ENCODE measurements at places on chromosomes 4 and X. TPM values are rescaled to one million over a fixed set of nuclear protein-coding genes. Genes with fewer than 3 reads are reported as not detected.

DNA sequence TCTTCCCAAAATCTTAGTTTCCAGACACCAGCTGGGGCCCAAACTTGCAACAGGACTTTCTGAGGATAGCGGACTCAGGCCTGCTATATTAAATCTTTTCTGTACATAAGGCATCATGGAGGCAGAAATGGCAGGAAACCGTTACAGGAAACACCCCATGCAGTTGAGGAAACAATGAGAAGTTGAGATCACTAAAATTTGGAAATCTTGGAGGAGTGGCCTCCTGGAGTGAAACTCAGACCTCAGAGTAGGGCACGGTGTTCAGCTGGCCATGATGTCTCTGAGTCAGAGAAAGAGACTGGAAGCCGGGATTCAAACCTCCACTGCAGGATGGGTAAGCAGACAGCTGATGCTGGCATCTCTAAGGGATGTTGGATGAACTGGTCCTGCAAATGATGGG, 372.6 kb upstream of the CTSO start:
- DNase-seq: no peak

DNA sequence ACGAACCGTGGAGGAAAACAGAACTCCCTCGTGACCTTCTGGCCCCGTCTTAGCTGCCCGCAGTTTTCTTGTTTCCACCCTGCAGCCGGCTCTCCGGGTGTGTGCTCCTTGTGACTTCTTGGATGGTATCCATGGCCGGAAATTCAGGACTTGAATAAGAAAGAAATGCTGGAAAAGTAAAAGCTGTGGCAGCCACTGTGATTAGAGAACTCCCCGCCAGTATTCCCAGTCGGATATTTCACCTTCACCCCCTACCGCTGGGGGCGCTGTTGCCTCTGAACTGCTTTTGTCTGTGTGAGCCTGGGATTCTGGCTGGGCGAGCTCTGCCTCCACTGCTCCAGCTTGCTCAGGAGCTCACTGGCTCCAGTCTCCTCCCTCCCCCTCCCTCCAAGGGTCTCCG, 41.5 kb upstream of the CYP4V2 start:
- peak; percentile 42 for DNase-seq

GRCh38 chrX:129108936-129109335, 414.4 kb downstream of the SMARCA1 start:
- DNase-seq: no peak

DNA sequence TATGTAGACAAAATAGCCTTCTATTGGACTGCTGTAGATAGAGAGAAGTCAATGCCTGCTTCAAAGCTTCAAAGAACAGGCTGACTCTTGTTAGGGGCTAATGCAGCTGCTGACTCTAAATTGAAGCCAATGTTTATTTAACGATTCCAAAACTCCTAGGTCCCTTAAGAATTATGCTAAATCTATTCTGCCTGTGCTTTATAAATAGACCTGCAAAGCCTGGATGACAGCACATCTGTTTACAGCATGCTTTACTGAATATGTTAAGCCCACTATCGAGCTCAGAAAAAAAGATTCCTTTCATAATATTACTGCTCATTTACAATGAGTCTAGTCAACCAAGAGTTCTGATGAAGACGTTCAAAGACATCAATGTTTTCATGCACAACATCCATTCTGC, 54.8 kb upstream of the RBMXL3 start:
- no peak for DNase-seq

DNA sequence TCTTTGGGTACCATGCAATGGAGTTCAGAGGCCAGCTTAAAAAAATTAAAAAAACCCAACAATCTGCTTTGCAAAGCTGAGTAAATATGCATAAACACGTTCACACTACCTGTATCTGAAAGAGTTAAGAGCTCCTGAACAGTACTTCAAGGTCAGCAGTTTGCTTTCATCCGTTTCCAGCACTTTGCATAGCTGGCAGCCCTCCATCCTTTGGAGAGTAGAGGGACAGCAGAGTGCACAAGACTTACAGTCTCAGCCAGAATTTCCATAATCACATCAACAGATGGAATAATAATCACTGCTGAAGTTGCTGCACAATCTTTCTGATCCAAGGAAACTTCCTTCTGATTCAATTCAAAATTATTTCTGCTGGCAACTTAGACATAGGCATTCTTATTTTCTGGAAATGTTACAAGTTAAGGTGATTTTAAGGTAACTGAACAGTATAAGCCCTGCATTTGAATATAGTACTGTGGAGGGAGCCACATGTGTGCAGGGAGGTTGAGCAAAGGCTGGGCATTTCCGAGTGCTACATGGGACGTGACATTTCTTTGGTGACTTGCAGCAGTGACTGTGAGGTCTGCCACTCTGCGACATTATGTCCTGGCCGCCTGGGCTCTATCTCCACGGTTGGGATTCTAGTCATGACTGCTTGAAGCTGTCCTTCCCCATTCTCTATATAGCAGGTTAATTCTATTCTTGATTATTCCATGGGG, 73.5 kb upstream of the EMCN start:
- no peak for DNase-seq

GPRIN3 gene
- not detected for total RNA-seq

PDLIM3 gene
- total RNA-seq: 13.6 TPM

GRCh38 chr4:38062776-38063097, 102.5 kb downstream of the PTTG2 start:
- DNase-seq: no peak

DNA sequence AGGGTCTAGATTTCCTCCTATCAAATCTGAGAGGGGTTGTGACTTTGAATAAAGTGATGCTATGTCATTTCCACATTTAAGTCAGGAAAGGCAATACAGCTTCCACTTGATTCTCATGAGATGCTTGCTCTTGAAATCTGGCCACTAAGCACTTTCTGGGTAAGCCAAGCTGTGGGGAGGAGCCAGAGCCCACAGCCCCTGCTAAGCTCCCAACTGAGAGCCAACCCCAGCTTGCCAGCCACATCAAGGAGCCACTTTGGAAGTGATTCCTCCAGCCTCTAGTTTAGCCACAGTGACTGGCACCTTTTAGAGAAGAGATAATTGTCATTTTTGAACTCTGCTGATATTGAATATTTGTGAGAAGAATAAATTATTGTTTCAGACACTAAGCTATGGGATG, 1441.5 kb upstream of the IGFBP7 start:
- DNase-seq: no peak

GRCh38 chrX:31836479-31836878, 764.6 kb upstream of the FTHL17 start:
- no peak for DNase-seq

GPR82 gene
- total RNA-seq: not detected

DNA sequence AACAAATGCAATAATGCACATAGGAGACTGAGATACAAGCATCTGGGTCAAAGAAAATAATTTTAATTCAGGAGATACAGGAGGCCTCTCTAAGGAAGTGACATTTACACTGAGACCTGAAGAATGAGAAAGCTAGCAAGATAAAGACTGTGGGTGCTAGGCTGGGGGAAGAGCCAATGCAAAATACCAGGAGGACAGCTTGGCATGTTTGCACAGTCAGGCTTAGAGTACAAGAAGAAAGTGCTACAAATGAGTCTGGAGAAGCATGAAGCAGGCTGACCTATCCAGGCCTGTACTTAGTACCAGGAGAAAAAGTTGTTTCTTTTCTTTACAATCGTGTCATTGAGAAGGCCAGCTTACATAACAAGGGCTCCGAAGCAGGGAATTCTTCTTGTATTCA, 56.9 kb downstream of the GABRB1 start:
- DNase-seq: no peak

STARD8 gene
- total RNA-seq: 11.6 TPM

OCIAD1 gene
- total RNA-seq: 139 TPM

REELD1 gene
- not detected for total RNA-seq

DNA sequence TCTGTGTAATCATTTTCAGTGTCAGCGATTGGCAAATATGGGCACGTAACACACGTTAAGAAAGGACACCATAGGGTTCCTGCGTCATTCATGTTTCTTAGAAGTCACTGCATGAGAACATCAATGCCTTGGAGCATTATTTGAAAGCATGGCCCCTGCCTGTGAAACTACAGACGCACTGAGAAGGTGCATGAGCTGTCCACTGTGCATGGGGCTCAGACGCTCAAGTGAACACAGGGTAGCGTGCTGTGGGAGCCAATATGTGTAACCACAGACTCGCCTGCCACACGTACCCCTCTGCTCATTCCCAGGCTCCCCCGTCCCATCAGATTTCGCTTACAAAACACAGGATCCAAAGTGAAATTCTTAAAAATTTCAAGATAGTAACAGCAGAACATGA, 6.5 kb downstream of the PPP2R2C start:
- no peak for DNase-seq

DNA sequence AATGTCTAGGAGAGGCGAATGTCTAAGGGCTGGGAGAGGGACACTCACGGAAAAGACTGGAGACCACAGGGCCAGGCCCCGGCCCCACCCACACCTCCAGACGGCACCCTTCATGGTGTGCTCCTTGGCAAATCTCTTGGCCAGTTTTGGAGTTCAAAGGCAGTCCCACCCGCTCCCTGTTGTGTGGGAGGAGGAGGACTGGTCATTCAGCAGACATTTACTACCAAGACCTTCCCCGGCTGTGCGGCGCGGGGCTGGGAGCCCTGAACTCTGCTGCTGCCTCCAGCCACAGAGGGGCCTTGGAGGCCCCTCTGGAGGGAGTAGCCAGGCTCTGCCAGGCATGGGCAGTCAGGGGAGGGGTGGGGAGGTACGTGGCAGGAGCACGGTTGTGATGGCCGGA, 8.7 kb upstream of the TBC1D14 start:
- DNase-seq: no peak

IL13RA1 gene
- total RNA-seq: 29.4 TPM

DNA sequence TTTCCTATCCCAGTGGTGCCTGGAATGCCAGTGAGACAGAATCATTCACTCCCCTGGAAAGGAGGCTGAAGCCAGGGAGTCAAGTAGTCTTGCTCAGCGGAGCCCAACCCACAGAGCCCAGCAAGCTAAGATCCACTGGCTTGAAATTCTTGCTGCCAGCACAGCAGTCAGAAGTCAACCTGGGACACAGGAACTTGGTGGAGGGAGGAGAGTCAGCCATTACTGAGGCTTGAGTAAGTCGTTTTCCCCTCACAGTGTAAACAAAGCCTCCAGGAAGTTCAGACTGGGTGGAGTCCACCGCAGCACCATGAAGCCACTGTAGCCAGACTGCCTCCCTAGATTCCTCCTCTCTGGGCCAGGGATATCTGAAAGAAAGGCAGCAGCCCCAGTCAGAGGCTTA, 283.2 kb upstream of the CPEB2 start:
- peak; percentile 36 for DNase-seq

DNA sequence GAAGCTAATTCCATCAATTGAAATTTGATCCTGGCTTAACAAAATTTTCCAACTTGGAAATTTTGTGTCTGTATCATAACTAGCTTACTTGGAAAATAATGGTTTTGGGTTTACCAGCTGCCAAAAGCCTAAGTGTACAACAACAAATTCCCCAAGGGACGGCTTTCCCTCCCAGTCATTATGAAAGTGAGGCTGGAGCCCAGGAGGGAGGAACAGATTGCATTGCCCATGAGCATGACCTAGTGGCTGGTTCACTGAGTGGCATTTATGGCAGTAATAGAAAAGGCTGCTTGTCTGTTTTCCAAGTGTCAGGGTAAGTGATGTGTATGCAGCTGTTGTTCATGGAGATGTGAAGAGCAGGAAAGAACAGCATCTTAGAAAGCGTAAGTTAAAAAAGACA, 70.8 kb upstream of the HHIP start:
- no peak for DNase-seq

DNA sequence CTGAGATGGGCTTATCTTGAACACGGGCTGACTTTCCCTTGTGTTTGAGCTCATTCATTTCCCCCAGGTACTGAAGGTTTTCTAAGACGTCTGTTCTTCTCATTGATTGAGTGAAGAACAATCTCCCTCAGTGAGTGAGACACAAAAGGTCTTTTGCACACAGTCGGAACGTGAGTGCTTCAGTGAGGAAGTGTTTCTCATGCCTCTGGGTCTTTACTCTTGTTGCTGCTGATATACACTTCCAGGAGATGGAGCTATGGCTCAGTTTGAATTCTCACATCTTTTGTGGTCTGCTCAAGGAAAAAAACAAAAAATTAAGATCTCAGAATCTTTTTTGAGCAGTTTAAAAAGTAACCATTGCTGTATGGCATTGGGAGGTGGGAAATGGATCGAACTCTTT, 981.9 kb upstream of the TENM3 start:
- no peak for DNase-seq

CC2D2A gene
- 17.7 TPM for total RNA-seq

- DNase-seq: no peak
Observed at GRCh38 chr4:42641161-42641560, 15.7 kb downstream of the ATP8A1 start.

RHOXF2 gene
- 0.29 TPM for total RNA-seq

DNA sequence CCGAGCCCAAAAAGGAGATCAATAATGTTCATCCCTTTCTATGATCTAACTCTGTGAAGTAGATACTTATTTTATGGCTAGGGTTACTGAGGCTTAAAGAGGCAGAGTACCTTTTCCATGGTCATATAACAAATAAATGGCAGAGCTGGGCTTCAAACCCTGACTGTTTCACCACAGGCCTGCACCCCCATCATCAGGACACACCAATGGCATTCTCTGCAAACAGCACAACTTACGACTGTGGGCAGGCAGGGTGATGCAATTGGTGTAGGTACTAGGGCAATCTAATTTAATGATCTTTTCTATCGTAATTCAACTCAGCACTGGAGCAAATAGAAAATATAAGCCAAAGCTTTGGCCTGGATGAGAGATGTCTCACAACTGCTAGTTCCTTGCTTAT, 118.8 kb upstream of the CBR4 start:
- no peak for DNase-seq

DNA sequence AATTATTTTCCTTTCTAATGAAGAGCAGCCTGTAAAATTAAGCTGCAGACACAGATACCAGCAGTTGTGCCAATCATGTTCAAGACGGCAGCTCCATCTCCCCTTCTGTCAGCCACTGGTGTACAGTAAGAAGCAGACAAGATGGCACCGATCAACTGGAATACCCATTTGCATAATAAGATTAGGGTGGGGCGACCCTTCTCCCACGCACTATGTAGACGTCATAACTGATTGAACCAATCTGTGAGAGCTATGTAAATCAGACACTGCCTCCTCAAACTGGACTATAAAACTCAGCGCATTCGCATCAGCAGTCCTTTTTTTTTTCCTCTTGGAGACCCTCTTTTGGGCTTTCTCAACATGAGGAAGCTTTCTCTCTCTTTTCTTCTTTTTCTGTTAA, 40.4 kb upstream of the INTS6L start:
- DNase-seq: peak; percentile 53

CT45A10 gene
- total RNA-seq: 0.72 TPM

ETNPPL gene
- total RNA-seq: under 0.01 TPM

DNA sequence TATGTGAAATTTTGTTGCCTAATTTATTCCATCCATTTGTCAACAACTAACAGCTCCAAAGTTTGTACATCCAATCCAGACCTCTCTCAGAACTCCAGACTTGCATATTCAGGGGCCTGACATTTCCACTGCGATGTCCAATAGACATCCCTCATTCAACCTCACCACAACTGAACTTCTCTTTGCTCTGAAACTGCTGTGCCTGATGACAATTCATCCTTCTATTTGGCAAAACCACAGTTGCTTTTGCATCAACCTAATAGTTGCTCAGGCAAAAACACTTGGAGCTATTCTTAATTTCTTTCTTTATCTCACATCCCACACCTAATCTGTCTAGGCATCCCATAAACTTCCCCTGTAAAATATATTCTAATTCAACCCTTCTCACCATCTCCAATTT, 56.5 kb downstream of the ANTXR2 start:
- DNase-seq: peak; percentile 42

- no peak for DNase-seq
Observed at GRCh38 chrX:134418317-134419113, 41.5 kb upstream of the HPRT1 start.

- DNase-seq: peak; percentile 9
Observed at GRCh38 chrX:100673397-100673953, 29.5 kb downstream of the SRPX2 start.

GRCh38 chr4:24802648-24803047, 7.3 kb downstream of the SOD3 start:
- DNase-seq: peak; percentile 62

Measured in RPMI7951 (cell line).